PC-3 (cell line): ENCODE measurements at places on chromosomes 12 and 14.

- H3K4me1 ChIP-seq: peaks cover 4% of the 10 kb centered on the region
- no peak for DNase-seq
- no peak overlapping the region for H3K4me3 ChIP-seq
- no peak overlapping the region for H3K27ac ChIP-seq
Measured at GRCh38 chr12:123908884-123909725, 63.5 kb downstream of the CCDC92 start.

GRCh38 chr12:526089-526488 lies 66.3 kb downstream of the B4GALNT3 start:
- no peak for DNase-seq
- H3K4me3 ChIP-seq: no peak overlapping the region
- peaks cover 6% of the 10 kb centered on the region; the same call in 1 of the 2 replicates for H3K4me1 ChIP-seq
- H3K27me3 ChIP-seq: no peaks in the 10 kb centered on the region
- no peak overlapping the region for H3K27ac ChIP-seq

- no peak overlapping the region for H3K4me3 ChIP-seq
- H3K36me3 ChIP-seq: no peaks in the 10 kb centered on the region
- H3K4me1 ChIP-seq: peaks cover 30% of the 10 kb centered on the region
- no peaks in the 10 kb centered on the region for H3K27me3 ChIP-seq
- H3K27ac ChIP-seq: peak overlapping the region; percentile 30
Measured at GRCh38 chr14:69013943-69014782, 35.1 kb upstream of the ACTN1 start.

GRCh38 chr12:48572326-48572725 lies 2.5 kb upstream of the LALBA start:
- no peak overlapping the region for H3K27ac ChIP-seq
- H3K36me3 ChIP-seq: no peaks in the 10 kb centered on the region
- peaks cover 42% of the 10 kb centered on the region for H3K27me3 ChIP-seq
- DNase-seq: no peak
- H3K4me1 ChIP-seq: no peaks in the 10 kb centered on the region

- no peak for DNase-seq
- H3K4me3 ChIP-seq: no peak overlapping the region
- no peaks in the 10 kb centered on the region for H3K36me3 ChIP-seq
- peaks cover 7% of the 10 kb centered on the region; the same call in 1 of the 2 replicates for H3K27me3 ChIP-seq
- H3K4me1 ChIP-seq: no peaks in the 10 kb centered on the region
Measured at GRCh38 chr12:5827591-5827990, 117.5 kb downstream of the ANO2 start.

DNA sequence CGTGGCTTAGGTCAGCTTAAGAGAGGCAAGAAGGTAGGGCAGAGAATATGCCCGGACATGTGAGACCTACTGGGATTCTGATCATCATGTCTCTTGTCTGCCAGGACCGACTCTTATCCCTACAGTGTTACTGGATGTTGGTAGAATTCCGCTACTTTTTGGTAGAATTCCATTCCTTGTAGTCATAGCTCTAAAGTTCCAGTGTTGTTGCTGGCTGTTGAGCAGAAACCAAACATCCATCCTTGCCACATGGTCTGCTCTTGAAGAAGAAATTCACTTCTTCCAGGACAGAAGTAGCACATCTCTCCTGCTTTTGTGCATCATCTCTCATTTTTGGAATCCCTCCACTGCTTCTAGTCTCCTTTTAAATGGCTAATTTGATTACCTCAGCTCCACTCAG lies 453.7 kb downstream of the RPL10L start:
- peak; percentile 38 for DNase-seq
- H3K27me3 ChIP-seq: peaks cover 16% of the 10 kb centered on the region
- no peaks in the 10 kb centered on the region for H3K4me1 ChIP-seq
- no peak overlapping the region for H3K27ac ChIP-seq

GRCh38 chr12:118145113-118145797 lies 9.3 kb downstream of the PEBP1 start:
- no peaks in the 10 kb centered on the region for H3K27me3 ChIP-seq
- H3K4me3 ChIP-seq: no peak overlapping the region
- peaks cover 34% of the 10 kb centered on the region for H3K36me3 ChIP-seq
- H3K27ac ChIP-seq: no peak overlapping the region

GRCh38 chr12:6550294-6551062 lies 5.4 kb downstream of the IFFO1 start:
- peaks cover 19% of the 10 kb centered on the region for H3K4me1 ChIP-seq
- DNase-seq: no peak
- H3K27me3 ChIP-seq: no peaks in the 10 kb centered on the region
- H3K36me3 ChIP-seq: no peaks in the 10 kb centered on the region
- no peak overlapping the region for H3K4me3 ChIP-seq

DNA sequence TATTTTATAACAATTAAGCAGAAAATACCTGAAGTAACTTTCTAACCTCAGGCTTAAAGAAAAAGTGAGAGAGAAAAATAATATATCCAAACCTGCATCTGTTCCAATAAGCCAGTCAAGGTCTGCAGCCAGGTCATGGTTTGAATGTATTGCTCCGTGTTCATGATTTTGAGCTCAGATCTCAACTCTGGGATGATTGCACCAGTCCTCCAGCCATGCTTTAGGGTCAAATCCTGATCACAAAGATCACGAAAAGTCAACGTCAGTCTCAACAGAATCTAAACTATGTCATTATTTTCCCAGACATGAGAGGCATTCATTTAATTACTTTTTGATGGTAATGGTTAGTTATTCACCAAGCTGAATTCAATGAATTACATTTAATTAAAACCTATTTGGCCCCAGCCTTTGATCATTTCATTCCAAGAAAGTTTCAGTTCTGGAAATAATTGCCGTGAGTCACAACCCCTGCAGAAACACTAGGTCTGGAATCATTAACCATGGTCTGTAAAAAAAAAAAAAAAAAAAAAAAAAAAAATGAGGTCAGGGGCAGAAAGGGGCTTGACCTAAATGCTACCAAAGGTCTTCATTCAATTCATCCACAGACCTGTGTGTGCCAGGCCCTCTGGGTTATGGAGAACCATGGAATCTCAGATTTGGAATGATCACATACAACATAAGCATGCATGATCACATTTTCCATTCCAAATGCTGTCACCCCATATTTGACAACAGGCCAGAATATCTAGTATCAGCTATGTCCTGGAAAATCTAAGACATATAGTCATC lies 55.6 kb downstream of the NT5DC3 start:
- no peak overlapping the region for H3K4me3 ChIP-seq
- peaks cover 43% of the 10 kb centered on the region for H3K36me3 ChIP-seq
- DNase-seq: no peak
- H3K27me3 ChIP-seq: no peaks in the 10 kb centered on the region
- no peak overlapping the region for H3K27ac ChIP-seq

GRCh38 chr12:61422786-61423185 lies 837.4 kb upstream of the USP15 start:
- H3K36me3 ChIP-seq: no peaks in the 10 kb centered on the region
- no peaks in the 10 kb centered on the region for H3K4me1 ChIP-seq
- DNase-seq: no peak
- no peaks in the 10 kb centered on the region for H3K27me3 ChIP-seq
- H3K4me3 ChIP-seq: no peak overlapping the region

- no peaks in the 10 kb centered on the region for H3K4me1 ChIP-seq
- no peak overlapping the region for H3K4me3 ChIP-seq
- DNase-seq: no peak
- H3K27ac ChIP-seq: no peak overlapping the region
- H3K36me3 ChIP-seq: peaks cover 7% of the 10 kb centered on the region; the same call in 1 of the 2 replicates
- no peaks in the 10 kb centered on the region for H3K27me3 ChIP-seq
Measured at GRCh38 chr12:121452340-121452984, 52.5 kb downstream of the RNF34 start.

GRCh38 chr12:3950714-3951320 lies 77.6 kb upstream of the PARP11 start:
- no peaks in the 10 kb centered on the region for H3K4me1 ChIP-seq
- no peaks in the 10 kb centered on the region for H3K36me3 ChIP-seq
- H3K27ac ChIP-seq: no peak overlapping the region
- no peak overlapping the region for H3K4me3 ChIP-seq
- peaks cover 34% of the 10 kb centered on the region for H3K27me3 ChIP-seq

DNA sequence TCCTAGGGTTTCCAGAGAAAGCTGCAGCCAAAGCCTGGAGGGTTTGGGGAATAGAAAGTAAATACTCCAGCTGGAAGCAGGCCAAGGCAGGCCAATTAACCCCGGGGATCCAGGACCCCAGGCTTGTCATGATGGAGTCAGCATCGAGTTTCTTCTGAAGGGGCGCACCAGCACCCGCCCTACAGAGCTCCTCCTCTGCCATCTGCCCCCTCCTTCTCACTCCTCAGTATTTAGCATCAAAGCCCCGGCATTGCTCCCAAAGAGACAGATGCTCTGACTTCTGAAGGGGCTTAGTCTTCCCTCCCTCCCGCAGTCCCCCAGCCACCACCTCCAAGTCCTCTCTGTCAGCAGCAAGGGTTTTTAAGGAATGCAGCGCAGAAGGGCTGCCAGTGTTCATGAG lies 285.1 kb upstream of the NOS1 start:
- no peak for DNase-seq
- no peaks in the 10 kb centered on the region for H3K27me3 ChIP-seq
- no peaks in the 10 kb centered on the region for H3K36me3 ChIP-seq
- H3K4me3 ChIP-seq: no peak overlapping the region
- H3K27ac ChIP-seq: no peak overlapping the region
- H3K4me1 ChIP-seq: no peaks in the 10 kb centered on the region

GRCh38 chr12:25245491-25245890 lies 5.2 kb downstream of the KRAS start:
- DNase-seq: no peak
- no peaks in the 10 kb centered on the region for H3K27me3 ChIP-seq
- H3K27ac ChIP-seq: no peak overlapping the region
- no peak overlapping the region for H3K4me3 ChIP-seq
- no peaks in the 10 kb centered on the region for H3K36me3 ChIP-seq

DNA sequence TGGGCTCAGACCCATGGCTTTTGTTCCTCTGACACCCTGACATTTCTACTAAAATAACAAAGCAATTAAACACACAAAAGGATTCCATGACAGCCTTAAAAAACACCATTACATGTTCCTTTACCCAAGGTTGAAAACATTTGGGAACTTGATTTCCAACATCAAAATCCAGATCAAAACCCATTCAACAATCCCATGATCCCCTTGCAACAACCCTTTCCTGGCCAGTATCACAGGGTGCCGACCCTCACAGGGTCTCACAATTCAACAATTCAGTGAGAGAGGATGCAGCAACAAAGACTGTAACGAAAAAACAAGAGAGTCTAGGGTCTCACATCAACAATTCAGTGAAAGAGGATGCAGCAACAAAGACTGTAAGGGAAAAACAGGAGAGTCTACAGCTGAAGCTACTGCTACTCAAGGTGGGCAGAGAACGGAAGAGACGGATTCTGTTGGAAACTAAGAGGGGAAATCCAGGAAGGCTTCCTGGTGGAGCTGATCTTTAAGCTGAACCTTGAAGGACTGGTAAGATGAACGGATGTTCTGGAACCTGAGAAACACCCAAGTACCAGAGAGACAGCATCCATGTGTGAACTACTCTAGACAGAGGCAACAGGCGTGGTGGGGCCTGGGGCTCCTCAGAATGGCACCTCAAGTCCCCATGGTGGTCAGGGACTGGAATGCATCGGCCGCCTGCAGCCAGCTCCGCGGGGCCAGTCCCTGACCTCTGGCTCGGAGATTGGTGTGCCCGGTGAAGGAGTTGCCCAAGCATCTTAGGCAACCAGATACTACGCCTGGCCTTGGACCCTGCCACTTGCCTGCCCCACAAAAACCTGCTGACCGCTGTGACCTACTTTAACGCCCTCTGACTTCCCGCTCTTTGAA lies 22.7 kb upstream of the ZFP36L1 start:
- H3K27me3 ChIP-seq: no peaks in the 10 kb centered on the region
- peak overlapping the region; percentile 60; the same call in 1 of the 2 replicates for H3K4me3 ChIP-seq
- peak overlapping the region; percentile 83 for H3K27ac ChIP-seq
- no peak for DNase-seq
- H3K4me1 ChIP-seq: peaks cover 22% of the 10 kb centered on the region

- no peaks in the 10 kb centered on the region; the same call in 1 of the 2 replicates for H3K36me3 ChIP-seq
- H3K27ac ChIP-seq: peak overlapping the region; percentile 28
- no peaks in the 10 kb centered on the region for H3K27me3 ChIP-seq
Measured at GRCh38 chr12:69239922-69240630, 707 bp downstream of the CPSF6 start.

DNA sequence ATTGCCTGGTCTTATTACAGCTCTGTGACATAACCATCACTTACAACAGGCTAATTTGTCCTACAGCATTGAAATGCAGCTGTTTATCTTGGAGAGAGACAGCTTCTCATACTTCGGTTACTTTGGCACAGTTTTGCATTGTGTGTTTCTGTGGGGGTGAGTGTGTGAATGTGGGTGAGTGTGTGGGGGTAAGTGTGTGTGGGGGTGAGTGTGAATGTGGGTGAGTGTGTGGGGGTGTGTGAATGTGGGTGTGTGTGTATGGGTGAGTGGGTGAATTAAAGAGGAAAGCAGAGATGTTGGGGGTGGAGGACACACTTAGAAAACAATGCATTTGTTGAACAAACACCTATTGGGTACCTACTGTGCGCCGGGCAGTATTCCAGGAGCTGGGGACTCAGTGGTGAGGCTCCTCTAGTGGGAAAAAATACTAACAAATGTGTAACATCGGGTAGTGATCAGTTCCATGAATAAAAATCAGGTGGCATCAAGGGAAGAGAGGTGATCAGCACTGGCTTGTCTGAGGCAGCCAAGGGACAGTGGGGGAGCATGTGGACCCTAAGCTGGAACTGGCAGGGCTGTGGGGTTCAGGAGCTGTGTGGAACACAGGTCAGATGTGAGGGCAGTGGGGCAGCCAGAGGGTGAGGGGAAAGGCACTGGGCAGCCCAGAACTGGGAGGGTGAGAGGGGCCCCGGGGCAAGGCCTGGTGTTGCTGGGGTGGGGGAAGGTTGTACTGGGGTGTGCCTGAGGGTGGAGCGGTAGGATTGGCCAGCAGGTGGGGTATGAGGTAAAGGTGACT lies 44.1 kb upstream of the AMN start:
- DNase-seq: no peak
- H3K4me3 ChIP-seq: no peak overlapping the region
- no peaks in the 10 kb centered on the region for H3K27me3 ChIP-seq
- no peaks in the 10 kb centered on the region for H3K4me1 ChIP-seq
- no peak overlapping the region for H3K27ac ChIP-seq

- peaks cover 12% of the 10 kb centered on the region; the same call in 1 of the 2 replicates for H3K4me1 ChIP-seq
- peaks cover 40% of the 10 kb centered on the region for H3K27me3 ChIP-seq
- no peak for DNase-seq
- H3K27ac ChIP-seq: no peak overlapping the region
- H3K4me3 ChIP-seq: no peak overlapping the region
Measured at GRCh38 chr12:52727037-52727436, 23.7 kb upstream of the KRT77 start.

- no peaks in the 10 kb centered on the region for H3K36me3 ChIP-seq
- H3K4me3 ChIP-seq: no peak overlapping the region
- no peaks in the 10 kb centered on the region for H3K4me1 ChIP-seq
- no peak overlapping the region for H3K27ac ChIP-seq
- peaks cover 15% of the 10 kb centered on the region; the same call in 1 of the 2 replicates for H3K27me3 ChIP-seq
- DNase-seq: no peak
Measured at GRCh38 chr14:98591161-98591560, 680.8 kb downstream of the BCL11B start.
